Glutamatergic neuron (in vitro differentiated cells): ENCODE measurements at places on chromosomes 1 and 21.

DNA sequence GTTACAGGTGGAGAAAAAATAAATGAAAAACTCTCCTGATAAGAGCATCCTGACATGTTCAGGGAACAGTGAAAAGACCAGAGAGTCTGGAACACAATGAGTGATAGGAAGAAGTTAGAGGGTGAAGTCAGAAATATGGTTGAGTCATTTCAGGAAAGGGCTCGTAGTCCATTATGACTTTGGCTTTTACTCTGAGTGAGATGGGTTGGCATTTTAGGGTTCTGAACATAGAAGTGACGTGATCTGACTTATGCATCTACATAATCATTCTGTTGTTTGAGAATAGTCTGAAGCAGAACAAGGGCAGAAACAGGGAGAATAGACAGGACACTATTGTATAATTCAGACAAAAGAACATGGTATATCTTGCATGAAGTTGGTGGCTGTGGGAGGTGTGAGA is 5.8 kb downstream of the HMCN1 start:
- H3K36me3 ChIP-seq: no peaks in the 10 kb centered on the region
- no peak overlapping the region for H3K4me3 ChIP-seq
- H3K27ac ChIP-seq: no peak overlapping the region
- no peak for DNase-seq
- no peaks in the 10 kb centered on the region for H3K27me3 ChIP-seq

DNA sequence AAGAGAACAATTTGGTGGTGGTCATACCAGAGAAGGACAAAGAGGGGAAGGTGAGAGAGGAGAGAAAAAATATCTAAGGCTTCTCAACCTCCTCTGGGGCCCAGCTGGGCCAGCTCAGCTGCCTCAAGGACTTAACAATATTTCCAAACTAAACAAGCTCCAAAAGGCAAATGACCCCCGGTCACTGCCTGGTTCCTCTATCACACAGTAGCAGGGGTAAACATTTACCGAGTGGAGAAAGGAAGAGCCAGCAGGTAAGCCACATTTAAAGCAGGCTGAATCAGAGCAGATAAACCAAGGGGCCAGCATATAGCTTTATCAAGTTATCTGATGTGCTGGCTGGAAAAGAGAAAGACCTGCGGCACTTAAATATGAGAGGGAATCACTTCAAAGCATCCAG is 102.1 kb downstream of the KCND3 start:
- H3K4me3 ChIP-seq: no peak overlapping the region
- H3K36me3 ChIP-seq: no peaks in the 10 kb centered on the region
- H3K27ac ChIP-seq: no peak overlapping the region
- DNase-seq: no peak
- peaks cover 2% of the 10 kb centered on the region for H3K27me3 ChIP-seq
- peaks cover 5% of the 10 kb centered on the region for H3K4me1 ChIP-seq

- peaks cover 5% of the 10 kb centered on the region for H3K4me1 ChIP-seq
- DNase-seq: peak; percentile 14
- no peak overlapping the region for H3K4me3 ChIP-seq
- no peaks in the 10 kb centered on the region for H3K36me3 ChIP-seq
- no peak overlapping the region for H3K27ac ChIP-seq
Observed at GRCh38 chr1:72845381-72845780, 563.0 kb upstream of the NEGR1 start.

GRCh38 chr1:178847396-178847849 is 23.5 kb downstream of the ANGPTL1 start:
- DNase-seq: no peak
- no peaks in the 10 kb centered on the region for H3K36me3 ChIP-seq
- H3K4me3 ChIP-seq: no peak overlapping the region
- H3K27ac ChIP-seq: no peak overlapping the region

GRCh38 chr1:933603-933940 is 9.8 kb downstream of the SAMD11 start:
- H3K4me1 ChIP-seq: peaks cover 30% of the 10 kb centered on the region
- no peak overlapping the region for H3K27ac ChIP-seq
- DNase-seq: no peak
- peaks cover 2% of the 10 kb centered on the region for H3K27me3 ChIP-seq
- H3K4me3 ChIP-seq: no peak overlapping the region
- no peaks in the 10 kb centered on the region for H3K36me3 ChIP-seq
